Pulmonary artery endothelial cell (primary cell): ENCODE measurements at places on chromosomes 4 and X.

DNA sequence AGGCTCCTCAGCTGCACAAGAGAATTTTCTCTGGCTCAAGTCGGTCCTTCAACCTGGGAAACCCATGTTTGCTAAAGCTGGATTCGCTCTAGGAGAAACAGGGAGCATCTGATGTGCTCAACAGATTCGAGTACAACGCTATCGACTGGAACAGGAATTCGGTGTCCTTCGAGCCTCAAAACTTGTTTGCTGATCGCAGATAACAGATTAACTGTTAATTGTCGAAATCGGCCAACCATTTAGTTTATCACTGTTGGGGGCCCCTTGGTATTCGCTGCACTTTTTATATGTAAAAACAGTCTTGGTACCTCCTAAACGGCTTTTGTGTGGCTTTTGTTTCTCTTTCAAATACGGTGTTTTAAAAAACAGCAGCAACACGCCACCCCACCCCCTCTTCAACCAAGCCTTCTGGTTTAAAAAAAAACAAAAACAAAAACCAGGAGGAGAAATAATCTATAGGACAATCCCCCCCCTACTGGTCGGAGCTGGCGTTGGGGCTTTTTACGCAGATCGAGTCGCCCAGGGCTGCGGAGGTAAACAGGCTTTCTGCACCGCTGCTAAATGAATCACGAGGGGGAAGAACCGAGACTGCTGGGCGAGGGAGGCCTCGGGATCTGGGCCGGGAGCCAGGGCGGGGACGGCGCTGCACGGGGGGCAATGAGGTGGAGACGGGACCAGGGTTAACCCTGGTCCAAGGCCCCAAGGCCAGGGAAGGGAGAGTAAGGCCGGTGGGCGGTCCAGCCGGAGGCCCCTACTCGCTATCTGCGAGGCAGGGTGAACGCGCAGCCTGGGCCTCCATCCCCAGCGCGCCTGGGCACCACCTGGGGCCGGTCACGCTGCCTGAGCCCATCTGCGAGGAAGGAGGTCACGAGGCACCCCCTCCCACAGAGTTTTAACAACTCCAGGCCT lies 71.7 kb upstream of the BCOR start:
- no peak for DNase-seq

DNA sequence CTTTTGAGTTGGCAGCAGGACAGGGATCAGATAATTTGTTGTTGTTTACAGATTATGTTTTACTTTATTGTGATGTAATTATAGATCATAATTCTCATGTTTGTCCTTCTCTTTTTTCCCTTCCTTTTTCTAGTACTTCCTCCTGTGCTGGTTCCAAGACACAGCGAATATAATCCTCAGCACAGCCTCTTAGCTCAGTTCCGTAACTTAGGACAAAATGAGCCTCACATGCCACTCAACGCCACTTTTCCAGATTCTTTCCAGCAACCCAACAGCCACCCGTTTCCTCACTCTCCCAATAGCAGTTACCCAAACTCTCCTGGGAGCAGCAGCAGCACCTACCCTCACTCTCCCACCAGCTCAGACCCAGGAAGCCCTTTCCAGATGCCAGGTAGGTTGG lies 58.0 kb downstream of the SMAD1 start:
- DNase-seq: no peak

DNA sequence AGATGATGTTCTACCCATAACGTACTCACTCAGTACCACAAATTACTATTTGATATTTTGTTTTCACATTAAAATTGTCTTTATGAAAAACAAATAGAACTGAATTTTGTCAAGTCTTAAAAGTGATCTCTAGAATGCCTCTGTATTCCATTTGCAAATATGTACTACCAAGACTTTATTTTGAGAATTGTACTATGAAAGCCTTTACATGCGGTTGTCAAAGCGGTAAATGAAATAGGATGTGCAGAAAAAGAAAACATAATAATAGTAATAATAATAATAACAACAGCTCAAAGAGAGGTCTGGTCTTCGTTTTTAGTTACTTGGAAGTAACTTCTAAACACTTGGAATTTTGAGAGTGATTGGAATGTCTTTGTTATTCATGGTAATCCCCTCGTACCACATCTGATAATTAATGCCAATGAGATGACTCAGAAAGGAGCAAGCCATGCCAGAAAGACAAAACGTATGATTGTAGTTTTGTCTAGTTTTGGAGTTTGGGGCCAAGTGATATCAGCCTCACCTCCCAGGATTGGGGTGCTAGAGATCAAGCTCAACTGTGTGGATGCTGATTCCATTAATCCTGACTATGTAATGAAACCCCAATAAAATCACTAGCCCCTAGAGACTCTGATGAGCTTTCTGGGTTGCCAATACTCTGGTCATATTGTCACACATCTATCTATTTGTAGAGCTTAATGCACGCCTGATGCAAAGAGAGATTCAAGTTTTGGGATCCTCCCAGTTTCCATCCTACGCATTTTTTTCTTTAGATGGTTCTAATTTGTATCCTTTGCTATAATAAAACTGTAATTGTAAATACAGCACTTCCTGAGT lies 20.2 kb upstream of the CTSO start:
- DNase-seq: no peak

- DNase-seq: no peak
These were observed 57.6 kb downstream of the DOCK11 start for GRCh38 chrX:118553042-118553710.

DNA sequence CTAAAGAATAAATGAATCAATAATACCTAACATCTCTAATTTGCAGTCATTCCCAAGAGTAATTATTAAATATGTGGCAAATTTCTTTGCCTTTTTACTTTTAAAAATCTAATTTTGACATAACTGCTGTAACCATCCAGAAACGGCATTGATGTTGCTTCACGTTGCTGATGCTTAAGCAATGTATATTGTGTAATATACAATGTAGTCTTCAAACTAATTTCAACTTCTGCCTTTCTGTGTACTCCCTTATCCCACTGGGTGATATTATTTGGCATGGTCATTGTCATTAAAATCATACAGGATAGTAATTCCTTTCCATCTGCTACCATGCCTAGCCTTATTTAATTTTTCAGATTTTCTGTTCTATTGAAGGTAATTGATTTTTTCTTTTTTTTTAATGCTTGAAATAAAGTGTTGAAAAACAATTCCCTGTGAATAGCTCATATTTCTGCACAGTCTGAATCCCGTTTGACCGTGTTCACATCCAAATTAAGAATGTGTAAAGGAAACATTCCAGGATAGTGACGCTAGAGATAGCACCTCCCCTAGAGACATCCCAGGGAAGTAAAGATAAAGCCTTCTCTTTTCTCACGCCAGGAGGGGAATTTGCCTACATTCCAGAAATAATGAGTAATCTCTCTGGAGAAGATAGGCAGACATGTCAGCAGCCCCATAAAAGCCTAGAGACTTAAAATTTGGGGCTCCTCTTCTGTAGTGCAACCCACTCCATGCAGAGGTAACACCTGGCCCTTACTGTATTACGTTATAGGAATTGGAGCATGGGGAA lies 8.6 kb downstream of the FAM200B start:
- peak; percentile 94 for DNase-seq

GRCh38 chrX:72247206-72247942 lies 8.5 kb upstream of the ERCC6L start:
- no peak for DNase-seq

- no peak for DNase-seq
These were observed 30.2 kb downstream of the CRLF2 start for GRCh38 chrX:1182211-1182610.

DNA sequence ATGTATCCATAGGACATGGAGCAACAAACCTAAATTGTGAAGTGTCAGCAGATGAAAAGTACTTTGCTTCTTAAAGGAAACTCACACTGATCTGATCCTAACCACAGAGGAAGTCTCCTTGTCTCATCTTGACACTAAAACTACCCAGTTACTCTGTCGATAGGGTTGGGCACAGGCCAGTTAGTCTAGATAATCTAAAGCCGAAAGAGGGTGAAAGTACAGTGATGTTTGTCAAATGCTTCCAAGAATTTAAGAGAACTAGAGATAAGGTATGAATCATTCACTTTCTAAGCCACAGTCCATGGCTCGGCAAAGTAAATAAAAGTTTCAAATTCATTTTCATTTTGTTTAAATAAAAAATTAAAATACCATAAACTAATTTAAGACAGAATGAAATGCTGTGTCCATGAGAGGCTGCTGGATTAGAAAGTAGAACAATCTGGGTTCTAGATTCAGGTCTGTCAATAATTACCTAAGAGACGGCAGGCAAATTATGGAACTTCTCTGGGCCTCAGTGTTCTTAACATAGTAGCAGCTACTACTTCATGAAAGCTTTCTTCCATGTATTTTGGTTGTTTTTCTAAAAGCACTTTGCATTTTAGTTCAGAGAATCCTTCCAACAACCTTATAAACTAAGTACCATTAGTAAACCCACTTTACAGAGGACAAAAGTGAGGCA lies 176.7 kb downstream of the LDB2 start:
- no peak for DNase-seq

DNA sequence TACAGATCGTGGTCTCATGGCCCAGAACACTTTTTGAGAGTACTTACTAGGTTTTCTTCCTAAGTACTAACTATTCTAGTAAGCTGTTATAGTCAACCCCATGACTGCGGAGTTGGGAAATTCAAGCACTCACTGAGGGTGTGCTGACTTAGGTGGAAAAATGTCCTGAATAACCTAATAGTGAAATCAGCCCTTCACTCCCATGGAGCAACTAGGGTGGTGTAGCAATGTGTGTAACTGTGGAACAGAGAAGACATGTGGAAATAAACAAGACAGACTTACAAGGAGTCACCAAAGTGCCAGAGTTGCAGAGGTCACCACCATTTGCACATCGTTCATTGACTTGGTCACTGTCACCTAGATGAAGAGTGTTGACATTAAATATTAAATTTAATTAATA lies 12.1 kb upstream of the VSIG4 start:
- no peak for DNase-seq

GRCh38 chrX:145549496-145549895 lies 268.1 kb upstream of the SLITRK2 start:
- DNase-seq: no peak

DNA sequence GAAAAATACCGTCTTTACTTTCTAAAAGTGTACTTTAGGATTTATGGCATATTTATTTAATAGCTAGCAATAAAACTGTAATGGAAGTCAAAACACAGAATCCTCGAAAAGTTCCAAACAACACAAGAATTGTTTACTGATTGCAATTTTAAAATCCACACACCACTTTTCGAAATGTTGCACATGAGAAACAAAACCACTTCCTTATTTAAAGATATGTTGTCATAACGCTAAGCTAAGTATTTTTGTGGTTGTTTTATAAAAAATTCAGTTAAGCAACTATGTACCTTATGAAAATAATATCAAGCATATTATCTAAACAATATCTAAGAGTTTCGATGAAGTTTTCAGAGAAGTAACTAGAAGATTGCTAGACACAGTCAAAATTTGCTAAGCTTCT lies 344 bp downstream of the TMPRSS11D start:
- DNase-seq: no peak

GRCh38 chrX:46599051-46599560 lies 25.5 kb downstream of the CHST7 start:
- no peak for DNase-seq

DNA sequence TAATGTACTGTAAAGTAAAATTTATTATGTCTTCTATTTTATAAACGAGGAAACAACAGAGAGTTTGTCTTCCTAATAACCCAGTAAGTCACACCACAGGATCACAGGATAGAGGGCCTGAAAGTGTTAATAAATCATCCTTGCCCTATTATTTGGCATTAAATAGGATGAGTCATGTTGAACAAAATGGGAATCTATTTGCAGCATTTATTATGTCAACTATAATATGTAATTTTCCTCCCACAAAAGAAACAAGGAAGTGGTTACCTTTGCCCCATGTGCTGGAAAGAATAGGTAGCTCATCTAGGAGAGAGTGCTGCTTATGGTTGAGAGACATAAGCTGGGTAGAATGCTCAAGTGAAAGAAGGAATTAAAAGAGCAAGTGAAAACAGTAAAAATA lies 237.6 kb upstream of the NDST3 start:
- no peak for DNase-seq

GRCh38 chr4:101346351-101347266 lies 717 bp downstream of the PPP3CA start:
- DNase-seq: no peak

GRCh38 chr4:114277690-114278089 lies 298.2 kb upstream of the ARSJ start:
- no peak for DNase-seq

DNA sequence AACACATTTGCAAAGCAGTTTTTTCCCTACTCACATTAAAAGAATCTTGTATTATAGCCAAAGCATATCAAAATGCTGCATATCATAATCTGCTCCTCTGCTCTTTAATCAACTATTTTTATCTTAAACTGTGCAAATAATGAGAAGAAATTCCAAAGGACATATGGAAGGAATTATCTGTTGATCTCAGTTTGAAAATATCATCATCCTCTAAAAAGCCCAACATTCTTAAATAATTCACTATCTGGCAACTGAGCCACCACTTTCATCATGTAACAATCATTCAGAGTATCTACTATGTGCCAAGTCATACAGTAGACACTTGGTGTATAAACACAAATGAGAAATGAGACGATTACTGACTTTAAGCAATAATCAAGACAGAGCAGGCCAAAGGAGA lies 63.0 kb downstream of the PRSS12 start:
- no peak for DNase-seq

DNA sequence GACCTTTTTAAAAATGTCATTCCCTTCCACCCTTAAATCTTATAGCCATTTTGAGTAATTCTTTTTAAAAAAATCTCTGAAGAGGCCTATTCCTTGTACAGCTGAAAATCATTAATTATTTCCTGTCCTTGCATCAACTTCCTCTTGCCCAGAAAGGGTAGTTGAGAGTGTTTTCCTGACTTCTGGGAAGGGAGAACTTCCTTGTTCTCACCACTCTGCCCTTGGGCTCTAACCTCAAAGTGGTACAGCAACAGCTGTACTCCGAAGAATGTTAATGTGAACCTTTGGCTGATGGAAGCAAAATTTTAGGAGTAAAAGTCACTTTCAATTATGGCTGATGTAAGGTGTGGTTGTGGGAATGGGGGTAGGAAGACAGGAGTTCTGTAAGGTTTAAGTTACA lies 15.1 kb upstream of the FABP2 start:
- DNase-seq: no peak

DNA sequence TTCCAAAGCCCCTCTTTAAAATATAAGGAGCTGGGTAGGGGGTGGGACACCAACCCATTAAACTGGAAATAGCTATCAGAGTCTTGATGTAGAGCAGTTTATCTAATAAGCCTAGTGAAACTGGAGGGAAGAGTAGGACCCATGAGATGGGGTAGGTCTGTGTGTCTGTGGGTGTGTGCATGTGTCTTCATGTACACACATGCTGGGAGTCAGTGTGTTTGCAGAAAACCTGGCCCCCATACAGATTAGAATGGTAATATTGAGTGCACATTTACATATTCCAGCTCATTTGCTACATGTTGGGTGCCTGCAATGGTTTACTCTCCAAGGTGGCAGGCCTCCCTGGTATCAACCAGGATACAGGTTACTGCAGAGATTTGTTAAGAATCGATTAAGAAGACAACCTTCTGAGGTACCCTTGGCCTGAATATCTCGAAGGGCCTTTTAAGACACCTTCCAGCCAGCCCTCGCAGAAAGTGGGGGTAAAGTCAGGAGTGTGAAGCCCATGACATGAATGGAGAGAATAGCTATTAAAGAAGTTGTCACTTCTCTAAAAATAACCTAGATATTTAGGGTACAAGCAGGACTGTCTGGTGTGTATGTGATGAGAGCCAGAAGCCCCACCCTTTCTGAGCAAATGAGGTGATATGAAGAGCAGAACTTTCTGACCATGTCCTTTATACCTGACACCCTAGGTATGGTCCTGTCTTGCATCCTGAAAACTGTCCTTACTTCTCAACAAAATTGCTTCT lies 75.7 kb upstream of the TEX13D start:
- no peak for DNase-seq

GRCh38 chr4:8051644-8052043 lies 107.0 kb downstream of the ABLIM2 start:
- no peak for DNase-seq

- no peak for DNase-seq
These were observed 248.7 kb downstream of the CAMK2D start for GRCh38 chr4:113512880-113513279.
